T-helper 1 cell (primary cell): ENCODE measurements at places on chromosomes 5 and 9.

- DNase-seq: no peak
Measured at GRCh38 chr5:65961633-65962032, 35.3 kb downstream of the ERBIN start.

DNA sequence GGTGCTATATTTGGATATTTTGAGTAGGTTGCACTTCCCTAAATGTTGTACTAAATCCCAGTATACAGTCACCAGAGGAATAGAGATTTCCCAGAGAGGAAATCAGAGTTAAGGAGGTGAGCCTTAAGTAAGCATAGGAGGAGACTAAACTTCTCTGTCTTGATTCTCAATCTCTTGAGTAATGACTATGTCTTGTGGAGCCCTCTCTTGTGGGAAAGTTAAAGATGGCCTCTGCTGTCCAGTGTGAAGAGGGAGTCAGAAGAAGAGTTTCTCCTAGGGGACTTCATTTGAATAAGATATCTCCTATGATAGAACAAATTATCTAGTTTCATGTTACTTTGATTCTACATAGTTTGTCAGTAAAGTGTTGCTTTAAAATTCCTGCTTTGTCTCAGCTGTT is 502.5 kb downstream of the PDE4D start:
- DNase-seq: no peak

DNA sequence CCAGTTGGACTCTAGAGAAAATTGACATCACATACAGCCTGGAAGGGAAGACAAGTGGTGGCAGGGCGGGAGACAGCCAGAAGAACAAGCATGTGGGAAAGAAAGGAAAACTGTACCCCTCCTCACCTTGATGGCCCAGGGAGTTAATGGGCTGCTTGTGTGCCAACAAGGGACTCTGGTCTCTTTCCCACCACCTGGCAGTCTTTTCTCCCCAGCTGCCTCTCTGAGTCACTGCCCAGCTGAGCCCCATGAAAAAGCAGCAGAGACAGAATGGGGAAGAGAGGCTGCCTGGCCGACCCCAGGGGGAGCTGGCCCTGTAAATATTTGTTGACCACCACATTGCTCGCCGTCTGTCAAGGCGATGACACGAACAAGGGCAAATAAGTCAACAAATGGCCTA is 359.4 kb downstream of the ENC1 start:
- no peak for DNase-seq

DNA sequence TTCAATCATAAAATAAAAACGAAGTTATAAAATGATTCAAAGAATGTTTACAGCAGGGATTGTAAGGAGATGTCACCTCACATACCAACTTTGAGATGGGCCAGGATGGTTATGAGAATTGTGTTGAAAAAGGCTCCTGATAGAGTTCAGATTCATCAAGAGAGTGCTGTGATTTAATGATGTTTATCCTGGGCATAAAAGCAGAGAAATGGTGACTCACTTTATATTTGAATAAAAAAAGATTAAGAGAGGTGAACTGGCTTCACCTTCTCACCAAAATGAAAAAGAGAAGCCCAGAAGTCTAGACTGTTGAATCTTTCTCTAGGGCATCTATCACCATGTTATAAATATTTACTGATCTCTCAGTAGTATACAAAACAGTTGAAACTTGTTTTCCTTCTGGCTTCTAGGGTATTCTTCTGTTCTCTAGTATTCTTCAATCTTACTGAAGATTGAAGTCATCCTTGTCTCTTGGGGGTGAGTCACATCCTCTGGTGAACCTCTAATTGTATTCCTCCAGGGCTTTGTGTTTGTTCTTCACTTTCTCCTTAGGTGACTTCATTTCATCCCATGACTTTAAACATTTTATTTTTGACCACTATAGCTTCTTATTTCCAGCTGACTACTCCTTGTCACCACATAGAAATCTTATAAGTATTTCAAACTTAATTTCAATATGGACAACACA is 1237.3 kb upstream of the C9orf72 start:
- DNase-seq: no peak

DNA sequence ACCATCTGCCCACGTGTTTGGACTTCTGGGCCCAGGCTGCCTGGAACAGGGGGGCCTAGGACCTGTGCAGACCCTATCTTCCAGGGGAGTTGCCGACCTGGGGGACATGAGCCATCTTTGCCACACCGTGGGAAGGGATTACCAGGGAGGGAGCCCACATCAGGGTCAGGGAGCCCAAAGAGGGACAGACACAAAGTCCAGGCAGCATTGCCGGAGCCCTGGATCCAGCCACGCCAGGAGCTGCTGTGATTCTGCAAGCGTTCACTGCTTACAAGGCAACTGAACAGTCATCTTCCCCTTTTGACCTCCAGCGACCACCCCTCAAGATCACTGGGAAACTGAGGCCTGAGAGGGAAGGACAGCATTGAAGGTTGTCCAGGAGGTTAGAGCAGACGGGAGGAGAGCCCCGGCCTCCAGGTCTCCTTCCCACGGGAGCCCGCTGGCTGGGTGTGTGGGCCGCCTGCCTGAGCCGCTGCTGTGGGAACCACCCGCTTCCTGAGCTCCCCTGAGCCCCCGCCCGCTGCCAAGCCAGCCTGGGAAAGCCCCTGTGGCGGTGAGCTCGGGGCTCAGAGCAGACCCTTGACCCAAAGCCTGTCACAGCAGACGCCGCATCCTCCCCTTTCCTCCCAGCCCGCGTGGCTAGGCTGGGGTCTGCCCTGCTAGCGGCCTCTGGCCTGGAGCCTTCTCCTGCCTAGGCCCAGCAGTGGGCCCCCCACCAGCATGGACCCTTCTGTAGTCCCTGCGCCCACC is 17.1 kb upstream of the NOTCH1 start:
- no peak for DNase-seq

DNA sequence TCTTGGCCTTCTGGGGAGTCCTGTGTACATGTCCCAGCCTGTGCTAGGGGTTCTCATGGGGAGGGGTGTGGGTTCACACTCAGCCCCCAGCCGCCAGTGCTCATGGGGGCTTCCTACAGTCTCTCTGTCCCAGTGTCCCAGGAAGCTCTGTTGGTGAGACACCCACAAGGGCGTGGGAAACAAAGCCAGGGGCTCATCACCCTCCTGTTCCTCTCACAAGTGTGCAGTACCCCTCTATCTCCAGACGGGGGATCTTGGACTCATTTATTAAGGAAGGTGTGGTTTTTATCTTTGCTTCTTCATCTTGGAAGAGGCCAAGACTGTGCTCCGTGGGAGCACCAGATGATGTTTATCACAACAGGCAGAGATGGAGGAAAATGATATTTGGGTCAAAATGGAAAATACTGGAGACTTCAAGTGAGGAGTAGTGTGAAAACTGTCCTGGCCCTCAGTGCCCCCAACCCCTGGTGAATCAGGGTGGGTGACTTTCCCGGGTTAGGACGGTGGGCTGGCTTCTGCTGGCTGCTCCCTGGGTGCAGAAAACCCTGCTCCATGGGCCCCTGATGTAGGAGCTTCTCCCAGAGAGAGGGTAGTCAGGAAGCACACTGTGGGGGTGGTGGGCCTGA is 15.2 kb downstream of the TMEM171 start:
- DNase-seq: no peak

GRCh38 chr5:103041071-103041676 is 78.8 kb downstream of the GIN1 start:
- peak; percentile 9 for DNase-seq

DNA sequence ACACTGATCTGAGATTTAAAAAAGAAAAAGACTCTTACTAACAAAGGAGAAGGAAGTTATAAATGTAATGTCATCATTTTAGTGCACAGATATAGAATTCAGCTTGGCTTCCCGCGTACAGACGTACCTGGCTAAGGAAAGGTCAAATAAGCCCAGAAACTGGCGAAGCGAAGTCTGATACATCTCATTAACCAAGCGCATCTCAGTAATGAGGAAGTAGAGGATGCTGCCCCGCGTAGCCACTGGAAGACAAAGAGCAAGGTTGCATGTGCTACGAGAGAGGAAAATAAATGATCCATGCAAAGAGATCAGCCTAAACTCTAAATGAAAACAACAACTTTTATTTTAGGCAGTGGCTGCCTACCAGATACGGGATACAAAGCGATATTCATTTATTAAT is 208.8 kb downstream of the DNAH5 start:
- no peak for DNase-seq

GRCh38 chr5:138699482-138699881 is 53.7 kb upstream of the CTNNA1 start:
- no peak for DNase-seq

- DNase-seq: no peak
Measured at GRCh38 chr9:89427621-89428221, 70.2 kb downstream of the SEMA4D start.

DNA sequence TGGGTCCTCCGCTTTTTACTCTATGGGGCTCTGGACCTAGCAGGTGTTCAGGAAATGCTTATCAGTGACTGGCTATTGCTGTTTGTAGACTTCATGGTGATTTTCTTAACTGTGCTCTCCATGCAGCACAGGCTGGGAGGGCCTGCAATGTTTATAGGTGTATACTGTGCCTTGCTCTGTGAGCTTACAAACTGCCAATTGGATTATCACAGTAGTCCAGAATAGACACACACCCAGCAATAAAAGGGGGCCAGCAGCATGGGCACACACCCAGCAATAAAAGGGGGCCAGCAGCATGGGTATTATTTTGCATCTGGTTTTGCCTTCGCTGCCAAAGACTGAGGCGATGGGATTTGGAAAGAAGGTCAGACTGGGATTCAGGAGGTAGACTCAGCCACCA is 100.0 kb downstream of the CRB2 start:
- no peak for DNase-seq

GRCh38 chr5:72076621-72077300 is 30.5 kb upstream of the MAP1B start:
- DNase-seq: no peak

GRCh38 chr5:180586870-180587269 is 4.4 kb downstream of the SCGB3A1 start:
- DNase-seq: no peak

GRCh38 chr9:123131993-123132392 is 98.5 kb downstream of the GPR21 start:
- no peak for DNase-seq

DNA sequence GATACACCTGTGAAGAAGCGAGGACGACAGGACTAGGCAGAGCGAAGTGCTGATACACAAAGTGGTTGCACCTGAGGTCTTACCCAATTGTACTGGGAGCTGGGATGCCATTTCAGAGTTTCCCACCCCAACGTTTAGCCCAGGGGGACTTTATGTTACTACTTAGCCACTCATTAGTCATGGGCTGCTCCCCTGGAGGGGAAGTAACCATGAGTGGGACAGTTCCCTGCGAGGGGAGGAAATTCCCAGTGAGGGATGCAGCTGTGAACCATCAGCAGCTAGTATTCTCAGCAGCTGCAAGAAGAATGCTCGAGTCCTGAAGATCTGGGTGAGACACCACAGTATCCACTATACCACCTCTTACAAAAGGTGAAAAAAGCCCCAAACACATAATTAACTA is 93.7 kb upstream of the ACTBL2 start:
- no peak for DNase-seq

- no peak for DNase-seq
Measured at GRCh38 chr9:105672711-105673234, 10.5 kb downstream of the TAL2 start.

GRCh38 chr5:116861666-116862065 is 287.0 kb upstream of the SEMA6A start:
- DNase-seq: no peak

- no peak for DNase-seq
Measured at GRCh38 chr9:90544488-90544887, 98.1 kb downstream of the DIRAS2 start.

- DNase-seq: no peak
Measured at GRCh38 chr9:34197756-34198711, 19.2 kb downstream of the UBAP1 start.

DNA sequence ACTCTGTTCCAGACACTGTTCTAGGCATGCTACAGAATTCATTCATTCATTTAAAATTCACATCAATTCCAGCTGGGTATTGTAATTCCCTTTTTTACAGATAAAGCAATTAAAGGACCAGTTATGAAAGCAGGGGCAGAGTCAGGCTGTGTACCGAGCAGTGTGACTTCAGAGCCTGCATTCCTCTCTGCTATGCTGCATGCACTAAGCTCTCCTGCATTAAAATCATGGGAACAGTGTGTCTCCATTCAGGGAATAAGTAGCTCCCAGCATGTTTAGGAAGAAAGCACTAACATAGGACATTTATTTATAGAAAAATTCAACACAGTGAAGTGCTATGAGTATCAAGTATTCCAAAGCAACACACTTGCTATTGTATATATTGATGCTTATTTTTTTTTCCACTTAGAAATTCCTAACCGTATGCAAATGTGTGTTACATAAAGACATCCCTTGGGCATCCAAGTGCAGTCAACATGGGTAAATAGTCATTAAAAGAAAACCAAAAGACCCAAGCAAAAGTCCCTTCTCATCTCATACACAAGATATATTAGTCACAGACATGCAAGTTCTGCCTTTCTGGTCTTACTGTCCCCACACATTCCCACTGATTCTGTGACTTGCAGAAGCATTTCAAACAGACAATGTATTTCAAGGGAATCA is 173.7 kb downstream of the GABRB2 start:
- DNase-seq: no peak

DNA sequence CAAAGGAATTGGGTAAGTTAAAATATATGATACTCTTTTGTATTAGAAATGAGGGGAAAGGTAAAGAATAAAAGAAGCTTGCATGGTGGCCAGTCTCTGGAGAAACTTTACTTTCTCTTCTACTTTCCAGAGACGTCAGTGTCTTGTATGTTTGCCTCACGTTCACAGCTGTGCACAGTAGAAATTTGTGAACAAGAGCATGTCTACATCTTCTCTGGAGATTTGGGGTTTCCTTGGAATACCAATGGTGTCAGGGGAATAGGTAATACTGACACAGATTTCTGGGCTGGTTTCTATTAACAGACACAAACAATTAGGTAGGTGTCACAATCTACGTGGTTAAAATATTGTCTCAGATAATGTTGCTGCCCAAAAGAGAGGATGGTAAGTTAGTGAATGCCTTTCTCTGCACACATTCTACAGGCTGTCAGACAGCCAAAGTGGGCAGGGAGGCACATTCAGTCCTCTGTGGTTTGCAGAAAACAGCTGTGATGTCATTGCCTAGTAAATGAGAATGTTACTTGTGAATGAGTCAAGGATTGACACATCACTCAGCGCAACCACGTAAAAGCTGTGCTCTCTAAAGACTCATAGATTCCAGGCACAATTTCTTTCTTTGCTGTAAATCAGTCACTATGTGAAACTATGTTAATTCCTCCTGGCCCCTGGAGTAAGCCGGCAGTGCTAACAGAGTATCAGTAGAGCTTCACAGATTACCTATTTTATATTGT is 397.1 kb downstream of the MAN2A1 start:
- no peak for DNase-seq
